ENCODE measurements at places on chromosomes 7 and 10. TPM values are rescaled to one million over a fixed set of nuclear protein-coding genes. Genes with fewer than 3 reads are reported as not detected.

GRCh38 chr7:114466917-114467316 is 52.3 kb downstream of the FOXP2 start:
- DNase-seq, result no peak

DNA sequence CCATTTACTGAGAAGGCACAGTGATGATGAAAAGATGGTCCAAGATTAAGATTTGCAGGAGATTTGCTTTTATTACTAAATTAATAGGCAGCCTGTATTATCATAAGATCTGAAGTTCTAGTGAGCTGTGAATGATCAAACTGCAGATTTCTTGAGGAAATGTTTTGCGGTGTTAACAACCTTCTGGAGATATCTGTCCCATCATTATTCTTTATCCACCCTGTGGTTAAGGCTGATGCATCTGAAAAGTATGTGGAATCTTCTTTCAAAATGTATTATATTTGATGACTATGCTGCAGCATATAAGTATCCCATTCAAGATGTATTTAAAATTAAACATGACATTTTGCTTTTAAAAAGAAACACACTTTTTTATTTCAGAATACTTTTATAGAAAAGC is 150.3 kb downstream of the POLR1F start:
- DNase-seq, result no peak

DNA sequence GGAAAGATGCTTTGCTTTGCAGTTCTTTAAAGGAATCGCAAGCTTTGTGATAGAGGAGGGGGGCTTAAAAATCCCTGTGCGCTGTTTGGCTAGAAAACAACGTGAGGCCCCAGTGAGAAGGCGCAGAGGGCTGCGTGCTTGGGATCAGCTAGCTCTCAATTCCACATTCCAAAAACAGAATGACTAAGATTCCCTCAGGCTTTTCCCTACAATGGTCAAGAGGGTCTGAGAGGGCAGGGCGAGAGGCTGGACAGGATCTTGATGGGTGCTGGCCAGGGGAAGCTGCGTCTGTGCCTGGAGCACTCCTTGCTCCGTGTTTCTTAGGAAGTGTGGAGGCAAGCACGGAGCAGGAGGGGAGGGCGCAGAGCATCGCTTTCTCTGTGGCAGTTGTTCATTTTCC is 72.1 kb upstream of the INHBA start:
- no peak for DNase-seq

DNA sequence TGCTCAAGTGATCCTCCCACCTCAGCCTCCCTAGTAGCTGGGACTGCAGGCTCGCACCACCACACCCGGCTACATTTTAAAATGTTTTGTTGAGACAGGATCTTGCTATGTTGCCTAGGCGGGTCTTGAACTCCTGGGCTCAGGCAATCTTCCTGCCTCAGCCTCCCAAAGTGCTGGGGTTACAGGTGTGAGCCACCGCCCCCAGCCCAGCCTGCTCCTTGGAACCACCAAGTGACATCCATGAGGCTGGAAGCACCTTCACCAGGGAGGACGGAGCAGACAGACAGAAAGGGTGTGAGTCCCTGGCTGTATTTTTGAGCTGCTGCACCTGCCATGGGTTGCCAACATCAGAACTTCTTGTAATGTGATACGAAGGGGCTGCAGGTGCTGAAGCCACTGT is 62.3 kb upstream of the UBE3C start:
- no peak for DNase-seq

GRCh38 chr10:79387974-79388850 is 40.9 kb downstream of the PPIF start:
- DNase-seq, result no peak

DNA sequence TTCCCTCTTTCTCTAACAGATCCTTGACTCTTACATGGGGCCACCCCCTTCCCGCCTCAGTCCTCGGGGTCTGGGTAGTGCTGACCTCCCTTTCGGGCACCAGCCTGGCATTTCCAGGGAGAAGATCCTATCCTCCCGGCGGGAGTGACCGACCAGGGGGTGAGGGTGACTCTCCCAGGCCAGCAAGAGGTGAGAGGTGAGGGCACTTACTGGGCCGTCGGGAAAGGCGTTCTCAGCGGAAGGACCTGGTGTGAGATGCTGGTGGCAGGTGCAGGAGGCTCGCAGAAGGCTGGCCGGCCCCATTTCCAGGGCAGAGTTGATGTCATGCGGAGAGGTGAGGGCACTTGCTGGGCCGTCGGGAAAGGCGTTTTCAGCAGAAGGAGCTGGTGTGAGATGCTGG is 4.2 kb upstream of the FOXL3 start:
- no peak for DNase-seq

DNA sequence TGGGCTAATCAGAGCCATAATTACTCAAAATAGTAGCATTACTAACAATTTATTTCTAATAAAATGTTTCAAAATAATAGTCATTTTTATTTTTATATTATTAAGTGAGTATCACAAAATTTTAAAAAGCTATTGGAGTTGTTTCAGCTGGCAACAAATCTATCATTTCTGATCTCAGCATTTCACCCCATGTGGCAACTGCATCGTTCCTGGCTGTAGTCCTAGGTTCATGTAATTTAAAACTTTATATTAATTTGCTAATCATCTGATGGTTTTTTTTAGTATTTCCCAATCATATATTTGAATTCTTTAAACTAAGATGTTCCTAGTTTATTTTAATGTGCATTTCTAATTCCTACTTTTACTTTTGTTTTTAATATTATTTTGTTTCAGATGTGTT is 293.0 kb upstream of the AKR1E2 start:
- DNase-seq, result no peak

Gene DIP2C
- 3.0 TPM for polyA plus RNA-seq

DNA sequence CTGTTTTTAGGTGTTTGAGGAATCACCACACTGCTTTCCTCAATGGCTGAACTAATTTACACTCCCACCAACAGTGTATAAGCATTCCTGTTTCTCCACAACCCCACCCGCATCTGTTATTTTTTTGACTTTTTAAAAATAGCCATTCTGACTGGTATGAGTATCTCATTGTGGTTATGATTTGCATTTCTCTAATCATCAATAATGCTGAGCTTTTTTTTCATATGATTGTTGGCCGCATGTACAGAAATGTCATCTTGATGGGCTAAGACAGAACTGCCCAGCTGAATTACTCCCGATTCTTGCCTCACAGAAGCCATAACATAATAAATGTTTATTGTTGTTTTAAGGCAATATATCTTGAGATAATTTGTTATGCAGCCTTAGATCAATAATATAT is 93.1 kb upstream of the DKK1 start:
- no peak for DNase-seq

Gene ZC3HAV1
- polyA plus RNA-seq, result 12.7 TPM

GRCh38 chr10:95861386-95861785 is 46.4 kb upstream of the CC2D2B start:
- DNase-seq, result no peak
